CD14-positive monocyte (primary cell): ENCODE measurements at places on chromosomes 4 and X. TPM values are rescaled to one million over a fixed set of nuclear protein-coding genes. Genes with fewer than 3 reads are reported as not detected.

DNA sequence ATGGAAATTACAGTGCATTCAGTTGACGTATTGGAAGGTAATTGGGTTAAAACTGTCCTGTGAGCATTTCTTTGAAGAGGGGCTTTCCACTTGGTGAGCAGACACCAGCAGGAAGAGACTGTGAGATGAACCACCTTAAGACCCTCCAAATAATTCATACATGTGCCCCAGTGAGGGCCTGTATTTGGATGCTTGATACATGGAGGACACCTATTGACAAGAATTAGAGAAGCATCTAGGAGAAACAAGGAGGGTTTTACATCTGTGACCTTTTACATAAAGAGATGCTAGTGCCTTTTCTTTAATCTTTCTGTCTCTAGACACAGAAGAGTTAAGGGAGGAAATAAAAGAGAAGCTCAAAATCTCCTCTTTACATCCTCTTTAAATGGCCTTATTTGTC is 1115.3 kb upstream of the IGFBP7 start:
- DNase-seq = no peak

- DNase-seq = no peak
Observed at GRCh38 chrX:100928660-100929613, at the start of gene XKRX. XKRX (minus strand) TSS chrX:100928917; CDS start chrX:100928304, 613 bp downstream.

DNA sequence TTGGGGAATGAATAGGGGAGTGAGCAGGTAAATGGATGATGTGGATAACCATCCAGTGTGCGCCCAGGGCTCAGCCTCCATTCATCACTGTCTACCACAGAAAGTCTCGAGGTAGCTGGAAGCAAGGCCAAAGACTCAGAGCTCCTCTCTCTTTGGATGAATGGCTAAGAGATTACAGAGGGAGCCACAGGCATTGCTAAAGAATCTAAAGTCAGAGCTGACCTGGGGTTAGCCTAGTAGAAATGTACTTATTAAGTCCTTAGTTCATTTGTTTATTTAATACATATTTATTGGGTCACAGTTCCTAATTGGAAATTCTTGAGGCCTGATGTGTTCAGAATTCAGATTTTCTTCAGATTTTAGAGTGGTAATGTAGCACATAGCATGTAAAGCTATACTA is 88.7 kb upstream of the HPF1 start:
- DNase-seq = no peak

- DNase-seq = no peak
Observed at GRCh38 chrX:115413246-115413878, 123.8 kb downstream of the LUZP4 start.

DNA sequence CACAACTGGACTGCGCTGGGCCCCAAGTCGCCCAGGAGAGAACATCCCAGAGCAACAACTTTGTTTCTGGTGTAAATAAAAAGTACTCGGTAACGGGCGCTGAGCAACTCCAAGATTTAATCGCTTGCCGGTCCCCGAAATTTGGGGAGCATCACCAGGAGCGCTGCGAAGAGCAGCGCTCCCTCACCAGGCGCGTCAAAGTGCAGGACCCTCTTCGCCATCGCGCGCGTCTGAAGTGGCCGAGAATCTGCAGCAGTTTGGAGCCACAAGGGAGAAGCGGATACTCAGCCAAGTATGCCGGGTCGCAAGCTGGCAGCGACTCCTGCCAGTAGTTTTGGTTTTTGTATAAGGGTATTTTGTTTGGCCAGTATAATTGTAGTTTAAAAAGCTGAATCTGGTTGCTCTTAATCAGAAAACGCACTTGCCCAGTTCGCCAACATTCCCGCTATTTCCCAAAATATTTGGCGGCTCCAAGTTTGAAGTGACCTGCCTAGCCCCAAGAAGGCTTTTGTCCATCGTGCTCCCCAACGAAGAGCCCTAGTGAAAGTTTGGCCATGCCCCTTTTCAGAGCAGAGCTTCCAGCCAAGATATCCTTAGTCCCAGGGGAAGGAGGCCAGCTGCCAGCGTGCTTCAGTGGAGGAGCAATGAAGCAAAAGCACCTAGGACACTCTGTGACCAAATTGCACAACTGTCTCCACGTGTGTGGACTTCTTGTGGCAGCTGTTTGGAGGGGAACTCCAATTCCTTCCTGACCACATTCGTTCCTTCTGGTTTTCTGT is 557 bp upstream of the KDR start:
- no peak for DNase-seq

- no peak for DNase-seq
Observed at GRCh38 chr4:86221002-86221401, 138.9 kb downstream of the MAPK10 start.

- DNase-seq = peak; percentile 37
Observed at GRCh38 chr4:52051615-52052474, 741 bp downstream of the SPATA18 start.

DNA sequence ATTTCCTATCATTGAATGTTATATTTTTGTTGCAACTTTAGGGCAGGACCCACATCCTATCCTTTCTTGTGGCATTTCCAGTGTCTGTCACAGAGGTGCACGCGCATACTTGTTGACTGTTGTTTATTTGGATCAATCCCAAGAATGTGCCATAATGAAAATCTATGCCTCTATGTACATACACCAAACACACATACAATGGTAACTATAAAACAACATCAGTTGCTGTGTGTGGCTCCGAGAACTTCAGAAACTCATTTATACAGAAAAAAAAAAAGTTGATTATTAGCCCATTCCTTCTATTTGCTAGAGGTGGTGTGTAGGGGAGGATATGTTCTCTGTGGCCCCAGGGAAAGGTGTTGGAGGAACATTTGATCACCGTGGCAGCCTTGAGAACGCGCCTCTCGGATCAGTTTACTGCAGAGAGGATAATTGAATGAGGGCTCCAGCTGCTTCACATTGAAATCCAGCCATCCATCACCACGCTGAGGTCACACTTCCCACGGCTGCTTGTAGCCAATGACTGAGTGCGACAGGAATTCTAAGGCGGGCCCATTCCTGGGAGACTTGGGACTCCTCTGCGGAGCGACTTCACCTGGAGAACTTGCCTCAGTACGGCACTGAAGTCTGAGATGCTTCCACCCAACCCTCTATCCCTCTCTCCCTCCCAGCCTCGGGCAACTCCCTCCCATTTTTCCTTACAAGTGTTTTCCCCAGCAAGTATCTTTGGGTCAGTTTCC is 19.5 kb downstream of the SMPX start:
- DNase-seq = no peak

GRCh38 chr4:98828801-98829200 is 100.1 kb downstream of the EIF4E start:
- no peak for DNase-seq

- DNase-seq = no peak
Observed at GRCh38 chrX:17535229-17535628, 160.2 kb downstream of the NHS start.

DNA sequence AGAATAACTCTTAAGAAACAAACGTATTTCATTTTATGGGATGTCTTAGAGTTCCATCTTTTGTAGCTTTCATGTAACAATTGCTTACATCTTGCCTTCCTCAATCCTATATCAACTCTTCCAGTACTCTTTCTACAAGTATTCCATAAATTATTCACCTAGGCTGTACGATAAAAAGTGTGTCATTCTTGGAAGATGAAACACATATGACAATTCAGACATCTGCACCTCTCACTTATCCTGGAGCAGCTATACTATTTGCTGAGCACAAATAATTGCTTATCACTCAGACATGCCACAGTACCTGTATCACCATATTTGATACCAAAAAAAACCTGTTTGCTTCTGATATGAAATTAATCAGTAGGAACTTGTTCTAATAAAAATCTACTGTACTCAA is 1.0 kb downstream of the POF1B start:
- no peak for DNase-seq

DNA sequence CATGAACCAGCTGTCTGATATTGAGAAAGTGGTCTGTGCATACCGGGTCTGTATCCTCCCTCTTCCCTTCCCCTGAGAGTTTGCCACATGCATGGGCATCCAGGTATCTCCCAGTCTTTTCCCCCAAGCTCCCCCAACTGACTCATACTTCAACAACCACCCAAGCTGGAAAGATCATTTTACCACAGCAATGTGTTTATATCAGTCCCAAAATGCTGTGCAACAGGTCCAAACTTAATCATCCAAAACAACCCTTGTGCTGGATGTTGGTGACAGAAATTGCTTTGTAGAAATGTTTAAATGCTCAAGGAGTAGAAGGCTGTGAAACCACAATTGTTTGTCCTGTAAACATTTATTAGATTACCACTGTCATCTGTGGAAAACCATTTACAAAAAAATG is 286.8 kb upstream of the KLF3 start:
- no peak for DNase-seq

The BEX2 gene
- 0.66 TPM for polyA plus RNA-seq

The DAPP1 gene
- 125 TPM for polyA plus RNA-seq

The NMU gene
- not detected for polyA plus RNA-seq

The ATP1B4 gene
- not detected for polyA plus RNA-seq
